ENCODE measurements at places on chromosomes 1 and 21.

- no peak for DNase-seq
Measured at GRCh38 chr21:31913182-31913608, 40.4 kb downstream of the HUNK start.

GRCh38 chr1:170240409-170240808 is 94.7 kb downstream of the NTMT2 start:
- DNase-seq, result no peak

- DNase-seq, result no peak
Measured at GRCh38 chr1:27306892-27307761, 14.8 kb upstream of the TMEM222 start.

DNA sequence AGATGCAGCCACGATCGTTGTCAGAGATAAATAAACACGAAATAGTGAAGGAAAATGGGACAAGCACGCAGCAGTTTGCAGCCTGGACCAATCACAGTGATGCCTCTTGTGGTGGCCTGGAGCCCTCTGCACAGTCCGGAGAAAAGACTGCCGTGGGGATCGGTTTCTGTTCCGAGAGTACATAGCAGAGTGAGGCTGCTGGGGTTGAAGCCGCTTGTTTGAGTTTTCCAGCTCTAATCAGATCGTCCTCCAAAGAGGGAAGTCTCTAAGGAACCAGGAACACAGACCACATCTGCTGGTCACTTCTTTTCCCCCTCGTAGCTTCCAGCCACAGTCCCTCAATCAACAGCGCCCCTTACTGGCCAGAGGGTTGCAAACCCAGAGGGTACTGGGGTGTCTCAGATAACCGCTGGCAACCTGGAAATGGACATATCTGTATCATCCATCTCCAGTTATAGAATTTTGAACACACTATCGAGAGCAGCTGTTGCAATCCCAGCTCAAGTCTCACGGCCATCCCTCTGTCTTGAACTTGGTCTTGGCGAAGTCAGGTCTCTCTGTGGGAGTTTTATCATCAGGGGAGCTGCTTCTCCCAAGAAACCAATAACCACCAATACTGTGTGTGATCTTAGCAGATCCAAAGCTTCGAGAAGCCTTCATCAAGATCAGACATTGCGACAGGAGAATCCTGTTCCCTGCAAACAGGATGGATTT is 57.4 kb downstream of the OLIG1 start:
- peak; percentile 40 for DNase-seq

- no peak for DNase-seq
Measured at GRCh38 chr1:164443166-164443565, 115.8 kb upstream of the PBX1 start.

- no peak for DNase-seq
Measured at GRCh38 chr1:38612951-38613350, 246.6 kb downstream of the RRAGC start.

DNA sequence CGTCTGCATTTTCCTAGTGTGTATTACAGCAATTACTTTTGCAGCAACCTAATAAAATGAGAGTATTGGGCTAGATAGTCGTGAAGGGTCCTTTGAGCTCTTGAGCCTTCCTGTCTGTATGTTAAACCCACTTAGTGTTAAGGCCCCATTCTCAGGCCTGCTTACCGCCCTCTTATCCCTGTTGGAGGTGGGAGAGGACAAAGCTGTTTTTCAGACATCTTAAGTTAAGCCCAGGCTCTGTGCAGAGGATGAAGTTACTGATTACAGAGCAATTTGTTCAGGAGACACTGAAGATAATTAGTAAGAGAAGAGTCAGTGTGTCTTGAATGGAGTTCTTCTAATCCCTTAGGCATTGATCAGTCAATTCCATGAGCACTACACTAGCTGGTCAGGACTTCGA is 114.6 kb downstream of the UCK2 start:
- no peak for DNase-seq

DNA sequence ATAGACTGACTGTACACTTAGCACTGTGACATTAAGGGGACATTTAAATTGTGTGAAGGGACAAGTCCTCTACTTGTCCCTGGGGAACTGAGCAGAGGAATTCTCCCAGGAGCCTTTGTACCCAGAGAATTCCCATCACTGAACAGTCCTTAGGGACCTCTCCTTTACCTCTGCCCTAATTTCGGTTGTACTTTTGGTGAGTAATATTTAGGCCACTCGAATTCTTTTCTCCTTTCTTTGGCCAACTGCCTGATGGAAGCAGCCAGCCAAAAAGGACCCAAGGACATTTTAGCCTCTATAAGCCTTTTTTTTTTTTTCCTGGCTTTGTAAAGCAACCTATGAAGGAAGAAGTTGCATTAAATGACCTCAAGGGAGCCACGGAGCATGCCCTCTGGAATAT is 71.5 kb downstream of the NR5A2 start:
- no peak for DNase-seq

GRCh38 chr1:74753104-74753503 is 20.2 kb downstream of the TYW3 start:
- no peak for DNase-seq

DNA sequence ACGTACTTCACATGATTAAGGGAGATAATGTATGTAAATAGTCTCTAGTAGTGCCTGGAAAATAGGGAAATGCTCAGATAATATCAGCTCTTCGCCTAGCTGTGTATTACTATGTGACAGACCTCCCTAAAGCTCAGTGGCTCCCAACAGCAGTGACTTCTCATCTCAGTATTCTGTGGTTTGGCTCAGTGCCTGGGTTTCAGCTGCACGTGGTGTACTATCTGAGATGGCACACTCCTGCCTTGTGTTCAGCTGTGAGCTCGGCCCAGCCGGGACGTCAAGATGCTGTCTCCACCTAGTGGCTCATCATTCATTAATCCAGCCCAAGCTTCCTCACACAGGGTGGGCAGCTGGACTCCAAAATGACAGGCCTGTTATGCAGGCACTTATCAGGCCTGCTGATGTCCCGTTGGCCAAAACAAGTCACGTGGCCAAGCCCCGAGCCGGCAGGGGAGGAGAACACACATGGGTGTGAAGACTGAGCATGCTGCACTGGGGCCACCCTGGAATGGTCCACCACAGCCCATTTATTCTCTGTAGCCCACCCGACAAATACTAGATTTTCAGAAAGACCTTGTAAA is 17.8 kb downstream of the SLFNL1 start:
- DNase-seq, result peak; percentile 66

GRCh38 chr1:2339206-2340085 is 51.9 kb downstream of the MORN1 start:
- DNase-seq, result no peak

DNA sequence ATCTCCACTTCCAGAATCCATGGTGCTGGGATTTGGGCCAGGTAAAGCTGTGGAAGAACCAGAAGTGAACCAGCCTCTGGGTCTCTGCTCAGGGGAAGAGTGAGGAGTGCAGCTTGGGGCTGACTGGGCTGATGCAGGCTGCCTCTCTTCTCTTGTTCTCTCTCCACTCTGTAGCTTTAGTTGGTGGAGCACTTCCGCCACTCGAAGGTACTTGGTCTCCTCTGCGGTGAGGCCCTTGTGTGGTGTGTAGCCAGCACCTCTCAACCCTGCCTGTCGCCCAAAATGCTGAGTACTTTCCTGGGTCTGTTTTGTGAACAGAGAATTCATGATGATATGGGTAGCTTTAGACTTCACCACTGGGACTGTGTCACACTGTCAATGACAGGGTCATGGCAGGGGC is 63.2 kb downstream of the URB2 start:
- no peak for DNase-seq

GRCh38 chr1:105100102-105100501 is 1350.4 kb downstream of the AMY1C start:
- DNase-seq, result no peak

- DNase-seq, result no peak
Measured at GRCh38 chr1:97105531-97105930, 383.9 kb downstream of the PTBP2 start.

Measured in T-helper 9 cell (primary cell).